ENCODE measurements at places on chromosomes 13 and 19.
A peak's percentile ranks its signal among the peaks of the same experiment; 100 is the strongest.

- no peak for DNase-seq
Measured at GRCh38 chr13:40439928-40440327, 226.5 kb downstream of the FOXO1 start.

GRCh38 chr19:56309511-56310185 is 5.0 kb downstream of the ZSCAN5A start:
- peak; percentile 47 for DNase-seq

DNA sequence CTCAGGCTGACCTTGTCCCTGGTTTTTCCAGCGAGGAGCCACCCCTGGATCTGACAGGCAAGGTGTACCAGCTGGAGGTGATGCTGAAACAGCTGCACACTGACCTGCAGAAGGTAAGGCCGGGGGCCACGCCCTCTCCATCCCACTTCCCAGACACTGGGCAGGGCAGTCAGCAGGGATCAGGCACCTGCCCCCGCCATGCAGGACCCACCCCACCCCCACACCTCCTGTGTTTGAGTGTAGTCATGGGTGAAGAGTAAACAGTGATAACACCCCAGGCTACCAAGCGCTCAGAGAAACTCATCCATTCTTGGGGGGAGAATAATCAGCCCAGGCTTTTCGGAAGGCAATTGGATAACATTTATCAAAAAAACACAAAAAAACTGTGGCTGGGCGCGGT is 19.9 kb downstream of the DPF1 start:
- DNase-seq = no peak

DNA sequence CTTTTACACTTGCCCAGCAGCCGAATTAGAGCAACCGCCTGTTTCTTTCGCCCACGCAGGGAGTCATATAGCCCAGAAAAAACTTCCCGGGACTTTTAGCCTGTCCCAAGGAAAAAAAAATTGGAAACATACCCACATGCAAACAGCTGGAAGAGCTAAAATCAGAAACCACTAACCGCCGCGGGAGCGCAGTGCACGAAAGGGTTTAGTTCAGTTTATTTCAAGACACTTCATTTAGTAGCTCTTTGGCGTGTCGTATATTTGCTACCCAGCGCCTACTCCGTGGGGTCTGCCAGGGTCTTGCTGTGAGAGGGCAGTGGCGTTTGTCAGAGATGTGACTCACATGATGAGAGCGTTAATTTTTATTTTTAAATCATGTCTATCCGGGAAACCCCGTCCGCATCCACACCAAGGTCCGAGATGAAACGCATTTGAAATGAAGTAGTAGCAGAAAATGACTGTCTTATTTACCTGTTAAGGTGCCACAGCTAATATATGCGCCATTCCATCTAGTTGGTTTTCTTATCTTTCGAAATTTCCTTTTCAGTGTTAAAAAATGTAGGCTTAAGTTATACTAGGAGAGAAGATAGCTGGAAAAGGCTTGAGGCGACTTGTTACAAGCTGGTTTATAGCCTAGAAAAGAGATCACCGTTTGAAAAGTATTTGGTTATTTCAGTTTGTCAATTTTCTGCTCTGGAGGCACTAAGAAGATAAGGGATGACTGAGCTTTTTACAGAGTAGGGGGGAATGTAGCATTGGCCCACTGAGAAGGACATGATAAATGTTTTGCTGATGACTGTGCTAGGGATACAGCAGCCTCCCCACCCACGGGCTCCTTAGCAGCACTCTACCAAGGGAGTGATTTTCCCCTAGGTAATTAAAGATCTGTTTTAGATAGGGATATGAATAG is 1.7 kb downstream of the KLF5 start:
- DNase-seq = peak; percentile 24

DNA sequence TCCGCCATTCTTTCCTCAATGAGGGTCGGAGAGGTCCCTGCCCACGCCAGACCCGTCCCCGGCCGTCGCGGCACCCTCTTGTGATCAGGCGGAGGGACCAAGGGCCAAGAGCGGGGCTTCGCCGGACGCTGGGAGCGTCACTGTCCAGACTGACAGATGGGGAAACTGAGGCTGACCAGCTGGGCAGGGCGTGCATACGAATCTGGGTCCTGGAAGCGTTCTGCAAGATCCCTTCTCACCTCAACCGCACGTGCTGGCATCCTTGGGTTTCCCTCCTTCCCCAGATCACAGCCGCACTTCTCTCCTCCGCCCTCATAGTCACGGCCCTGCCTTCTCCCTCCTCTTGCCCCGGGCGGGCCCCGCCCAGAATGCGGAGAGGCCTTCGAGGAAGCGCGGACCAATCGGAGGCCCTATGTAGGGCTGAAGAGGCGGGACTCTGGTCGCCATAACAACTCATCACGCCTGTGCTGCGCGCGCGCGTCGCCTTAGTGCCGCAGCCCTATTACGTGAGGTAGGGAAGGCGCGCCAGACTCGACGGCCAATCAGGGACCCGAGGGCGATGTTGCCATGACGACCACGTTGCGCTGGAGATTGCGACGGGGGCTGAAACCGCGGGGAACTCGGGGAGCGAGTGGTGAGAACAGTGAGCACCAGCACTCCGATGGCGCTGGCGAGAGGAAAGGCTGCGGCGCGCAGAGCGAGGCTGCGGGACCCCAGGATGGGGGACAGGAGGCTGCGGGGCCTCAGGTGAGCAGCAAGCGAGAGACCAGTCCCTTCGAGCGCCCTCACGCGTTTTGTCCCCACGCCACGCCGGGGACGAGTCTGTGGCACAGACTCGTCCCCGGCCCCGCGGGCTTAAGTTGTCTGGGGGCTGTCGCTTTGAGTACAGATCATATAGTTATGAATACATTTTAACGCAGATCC is 5.7 kb downstream of the RNF225 start:
- DNase-seq = peak; percentile 100

DNA sequence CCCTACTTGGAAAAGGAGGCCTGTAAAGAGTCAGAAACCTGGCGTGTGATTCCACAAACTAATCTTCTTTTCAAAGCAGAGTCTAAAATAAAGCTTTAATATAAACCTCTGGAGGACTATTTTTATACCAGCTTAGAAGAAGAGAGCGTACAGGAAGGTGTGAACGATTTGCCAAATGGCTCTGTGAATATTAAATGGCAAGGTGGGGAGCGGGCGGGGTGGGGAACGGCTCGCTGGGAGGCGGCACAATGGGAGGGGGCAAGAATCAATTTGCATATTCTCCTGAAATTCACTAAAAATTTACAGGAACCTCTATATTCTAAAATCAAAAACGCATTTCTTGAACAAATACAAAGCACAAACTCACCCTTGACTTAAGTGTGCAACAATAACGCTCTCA is 982 bp downstream of the ZNF780B start:
- DNase-seq = no peak

DNA sequence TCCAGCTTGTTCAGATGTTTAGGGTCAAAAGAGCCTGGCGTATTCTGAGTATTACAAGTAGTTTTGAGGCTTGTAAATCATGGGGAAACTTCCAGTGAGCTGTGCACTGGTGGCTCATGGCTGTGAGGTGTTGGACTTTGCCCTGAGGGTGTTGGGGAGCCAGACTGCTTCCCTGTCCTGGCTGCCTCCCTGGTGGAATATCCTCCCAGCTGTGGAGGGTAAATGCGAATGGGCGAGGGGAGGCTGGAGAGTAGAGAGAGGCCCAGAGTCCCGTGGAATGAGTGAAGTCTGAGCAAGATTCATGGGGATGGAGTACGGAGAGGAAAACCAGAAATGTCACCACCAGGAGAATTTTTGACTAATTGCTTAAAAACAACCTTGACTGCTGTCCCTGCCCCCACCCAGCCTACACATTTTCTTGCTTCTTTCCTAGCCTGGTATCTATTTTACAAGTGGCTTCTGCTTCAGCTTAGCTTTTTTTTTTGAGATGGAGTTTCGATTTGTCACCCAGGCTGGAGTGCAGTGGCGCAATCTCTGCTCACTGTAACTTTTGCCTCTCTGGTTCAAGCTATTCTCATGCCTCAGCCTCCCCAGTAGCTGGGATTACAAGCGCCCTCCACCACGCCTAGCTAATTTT is 3.7 kb downstream of the SNRPA start:
- no peak for DNase-seq

GRCh38 chr13:101454767-101455166 is 2.3 kb downstream of the ITGBL1 start:
- peak; percentile 71 for DNase-seq

DNA sequence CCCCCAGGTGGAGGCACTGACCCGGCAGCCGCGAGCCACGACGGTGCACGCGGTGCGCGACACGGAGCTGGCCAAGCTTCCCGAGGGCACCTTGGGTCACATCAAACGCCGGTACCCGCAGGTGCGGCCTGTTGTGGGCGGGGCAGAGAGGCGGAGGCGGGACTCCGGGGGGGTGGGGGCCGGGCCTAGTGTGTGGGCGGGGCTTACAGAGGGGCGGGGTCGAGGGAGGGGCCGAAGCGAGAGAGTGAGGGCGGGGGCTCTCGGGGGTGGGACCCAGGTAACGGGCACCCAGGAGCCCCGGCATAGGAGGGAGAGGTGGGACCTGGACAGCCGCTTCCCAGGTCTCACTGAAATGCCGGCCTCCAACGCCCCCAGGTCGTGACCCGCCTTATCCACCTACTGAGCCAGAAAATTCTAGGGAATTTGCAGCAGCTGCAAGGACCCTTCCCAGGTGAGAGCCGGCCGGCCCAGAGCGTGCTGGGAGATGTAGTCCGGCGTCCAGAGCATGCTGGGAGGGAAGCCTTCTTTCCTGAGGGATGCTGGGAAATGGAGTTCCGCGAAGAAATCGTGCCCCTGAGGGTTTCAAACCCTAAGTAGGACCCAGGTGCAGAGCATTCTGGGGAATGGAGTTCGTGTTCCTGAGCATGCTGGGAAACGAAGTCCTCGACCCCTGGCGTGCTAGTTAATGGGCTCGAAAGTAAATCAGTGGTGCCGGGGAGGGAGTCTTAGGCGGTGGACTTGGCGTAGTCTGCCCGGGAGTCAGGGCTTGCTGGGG is 15.7 kb downstream of the PNPLA6 start:
- DNase-seq = peak; percentile 35

DNA sequence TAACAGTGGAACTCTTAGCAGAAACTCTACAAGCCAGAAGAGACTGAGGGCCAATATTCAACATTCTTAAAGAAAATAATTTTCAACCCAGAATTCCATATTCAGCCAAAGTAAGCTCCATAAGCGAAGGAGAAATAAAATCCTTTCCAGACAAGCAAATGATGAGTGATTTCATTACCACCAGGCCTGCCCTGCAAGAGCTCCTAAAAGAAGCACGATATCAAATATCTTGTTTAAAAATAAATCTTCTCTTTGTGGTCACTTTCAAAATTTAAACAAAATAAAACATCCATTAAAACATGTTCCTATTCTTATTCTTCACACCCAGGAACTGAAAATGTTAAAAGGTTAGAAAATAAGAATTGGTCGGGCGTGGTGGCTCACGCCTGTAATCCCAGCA is 13.7 kb downstream of the MICU2 start:
- DNase-seq = no peak

- DNase-seq = peak; percentile 98
Measured at GRCh38 chr19:6238256-6238642, 41.5 kb downstream of the MLLT1 start.

GRCh38 chr19:40745402-40745780 is 4.9 kb downstream of the ACTMAP start:
- DNase-seq = peak; percentile 37

- DNase-seq = no peak
Measured at GRCh38 chr13:35894636-35895035, 236.5 kb downstream of the DCLK1 start.

GRCh38 chr19:5330307-5330720 is 10.3 kb downstream of the PTPRS start:
- no peak for DNase-seq

- no peak for DNase-seq
Measured at GRCh38 chr13:98693756-98694155, 58.7 kb downstream of the SLC15A1 start.

DNA sequence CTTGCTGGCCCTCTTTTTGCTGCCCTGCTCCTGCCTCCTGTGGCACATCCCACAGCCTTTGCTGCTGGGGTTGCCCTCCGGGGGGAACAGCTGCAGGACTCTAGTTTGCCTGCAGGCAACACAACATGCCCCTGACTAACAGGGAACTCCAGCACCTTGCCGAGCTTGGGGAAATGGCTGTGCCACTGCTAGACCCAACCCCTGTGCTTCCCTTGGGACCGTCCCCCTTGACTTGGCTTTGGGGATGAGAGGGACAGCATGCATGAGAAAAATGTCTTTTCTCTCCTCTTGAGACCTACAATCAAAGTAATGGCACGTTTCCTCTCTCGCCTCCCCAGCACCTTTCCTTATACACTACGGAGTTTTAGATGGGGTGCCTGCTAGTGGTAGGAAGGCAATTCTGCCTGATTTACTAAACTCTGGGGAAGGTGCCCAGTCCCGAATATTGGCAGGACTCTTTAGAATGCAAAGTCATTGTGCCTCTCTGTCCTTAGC is 12.4 kb upstream of the VWA8 start:
- DNase-seq = no peak

DNA sequence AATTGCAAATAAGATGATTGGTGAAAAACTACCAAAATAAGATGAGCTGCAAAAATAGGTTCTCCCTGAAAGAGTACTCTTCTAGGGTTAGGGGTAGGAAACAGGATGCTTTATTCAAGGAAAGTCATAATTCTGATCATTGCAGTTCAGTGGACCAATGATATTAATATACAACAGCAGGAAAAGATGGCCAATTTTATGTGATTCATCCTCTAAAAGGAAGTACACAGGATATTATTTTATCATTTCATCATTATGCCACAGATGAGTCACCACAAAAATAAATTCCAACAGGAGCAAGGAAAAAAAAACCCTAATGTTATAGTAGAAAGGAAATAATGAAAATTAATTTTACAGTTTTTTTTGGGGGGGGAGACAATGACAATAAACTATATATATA is 205.0 kb downstream of the NALCN start:
- DNase-seq = peak; percentile 72

GRCh38 chr13:28613562-28613961 is 45.4 kb upstream of the POMP start:
- DNase-seq = no peak

DNA sequence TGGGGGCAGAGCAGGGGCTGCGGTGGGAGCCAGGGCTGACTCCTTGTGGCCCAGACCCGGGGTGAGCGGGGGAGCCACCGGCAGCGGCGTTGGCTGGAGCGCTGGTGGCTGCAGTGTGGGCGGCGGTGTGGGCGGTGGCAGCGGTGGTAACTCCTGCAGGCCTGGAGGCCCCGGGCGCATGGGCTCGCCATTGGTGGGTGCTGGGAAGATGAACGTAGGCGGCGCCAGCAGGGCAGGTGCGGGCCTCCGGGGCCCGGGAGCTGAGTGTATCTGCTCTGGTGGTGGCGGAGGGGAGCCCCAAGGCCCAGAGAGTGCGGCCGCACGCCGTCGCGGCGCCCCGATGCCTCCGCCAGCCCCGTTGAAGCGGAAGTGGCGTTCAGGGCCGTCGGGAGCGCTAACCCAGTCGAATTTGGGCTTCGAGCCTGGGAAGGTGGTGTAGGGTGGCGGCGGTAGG is 2.0 kb downstream of the GGN start:
- no peak for DNase-seq

GRCh38 chr13:30900952-30901749 is 4.9 kb upstream of the MEDAG start:
- DNase-seq = no peak

GRCh38 chr19:51576850-51577249 is 5.8 kb downstream of the ZNF175 start:
- no peak for DNase-seq

GRCh38 chr19:56637976-56638555 is 4.9 kb upstream of the SMIM17 start:
- DNase-seq = peak; percentile 53

- peak; percentile 41 for DNase-seq
Measured at GRCh38 chr13:28637714-28638355, 21.1 kb upstream of the POMP start.

- no peak for DNase-seq
Measured at GRCh38 chr19:2616741-2617392, 85.6 kb downstream of the GNG7 start.
